ENCODE measurements at places on chromosomes 12 and 14.

GRCh38 chr14:68550338-68550715 lies 242.5 kb downstream of the ZFP36L1 start:
- H3K4me3 ChIP-seq, result no peak overlapping the region
- no peaks in the 10 kb centered on the region for H3K27me3 ChIP-seq
- no peak overlapping the region for H3K27ac ChIP-seq
- DNase-seq, result no peak

DNA sequence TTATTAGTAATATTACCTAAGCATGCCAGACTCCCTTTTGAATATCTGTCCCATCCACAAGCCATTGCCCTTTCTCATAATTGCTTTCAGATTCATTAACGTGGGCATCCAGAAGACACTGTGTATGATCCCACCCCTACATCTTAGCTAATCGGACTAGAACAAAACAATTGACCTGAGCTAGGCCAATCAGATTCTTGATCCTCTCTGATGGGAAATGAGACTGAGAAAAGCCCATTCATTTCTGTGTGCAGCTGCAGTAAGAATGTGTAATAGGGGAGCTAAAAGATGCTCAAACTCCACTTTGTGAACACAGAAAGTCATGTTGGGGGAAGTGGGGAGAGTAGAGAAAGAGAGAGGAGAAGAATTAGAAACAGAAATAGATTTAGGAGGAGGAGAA lies 281.7 kb upstream of the G2E3 start:
- H3K27me3 ChIP-seq, result peaks cover 3% of the 10 kb centered on the region
- no peak overlapping the region for H3K4me3 ChIP-seq
- H3K4me1 ChIP-seq, result no peaks in the 10 kb centered on the region
- H3K27ac ChIP-seq, result no peak overlapping the region

- peaks cover 5% of the 10 kb centered on the region for H3K4me1 ChIP-seq
- no peaks in the 10 kb centered on the region for H3K36me3 ChIP-seq
- H3K4me3 ChIP-seq, result no peak overlapping the region
Observed at GRCh38 chr12:6080149-6081045, 44.1 kb downstream of the VWF start.

DNA sequence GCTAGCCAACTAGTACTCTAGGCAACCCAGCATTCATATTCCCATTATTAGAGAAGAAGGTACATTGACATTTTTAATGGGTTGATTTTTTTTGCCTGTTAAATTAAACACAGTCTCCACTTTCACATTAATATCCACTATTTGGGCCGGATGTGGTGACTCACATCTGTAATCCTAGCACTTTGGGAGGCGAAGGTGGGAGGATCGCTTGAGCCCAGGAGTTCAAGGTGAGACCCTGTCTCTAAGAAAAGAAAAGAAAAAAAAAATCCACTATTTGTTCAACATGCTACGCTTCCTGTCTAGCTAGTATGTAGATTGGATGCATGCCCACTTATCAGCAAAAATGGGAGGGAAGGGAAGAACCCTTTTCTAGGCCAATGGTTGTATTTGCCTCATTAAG lies 7.1 kb upstream of the CRADD start:
- peaks cover 6% of the 10 kb centered on the region for H3K4me1 ChIP-seq
- peaks cover 6% of the 10 kb centered on the region for H3K36me3 ChIP-seq
- H3K27me3 ChIP-seq, result peaks cover 14% of the 10 kb centered on the region
- no peak overlapping the region for H3K4me3 ChIP-seq
- DNase-seq, result no peak

DNA sequence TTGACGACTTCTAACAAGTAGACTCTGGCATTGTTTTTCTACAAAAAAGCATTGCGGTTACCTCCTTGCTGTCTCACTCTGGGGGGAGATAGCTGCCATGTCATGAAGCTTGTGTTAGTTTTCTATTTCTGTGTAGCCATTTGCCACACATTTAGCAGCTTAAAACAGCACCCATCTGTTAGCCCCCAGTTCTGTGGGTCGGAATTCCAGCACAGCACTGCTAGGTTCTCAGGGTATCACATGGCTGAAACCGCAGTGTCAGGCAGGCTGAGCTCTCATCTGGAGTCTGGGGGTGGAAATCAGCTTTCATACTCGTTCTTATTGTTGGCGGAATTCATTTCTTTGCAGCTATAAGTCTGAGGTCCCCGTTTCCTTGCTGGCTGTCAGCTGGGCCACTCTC lies 19.9 kb upstream of the STXBP6 start:
- DNase-seq, result no peak
- no peaks in the 10 kb centered on the region for H3K4me1 ChIP-seq
- peaks cover 7% of the 10 kb centered on the region for H3K27me3 ChIP-seq
- H3K27ac ChIP-seq, result no peak overlapping the region
- no peaks in the 10 kb centered on the region for H3K36me3 ChIP-seq
- no peak overlapping the region for H3K4me3 ChIP-seq

- H3K4me3 ChIP-seq, result no peak overlapping the region
- H3K36me3 ChIP-seq, result no peaks in the 10 kb centered on the region
- DNase-seq, result no peak
- H3K27me3 ChIP-seq, result peaks cover 23% of the 10 kb centered on the region
Observed at GRCh38 chr14:24372701-24373416, 4.9 kb downstream of the NFATC4 start.

- H3K4me3 ChIP-seq, result no peak overlapping the region
- DNase-seq, result no peak
- no peak overlapping the region for H3K27ac ChIP-seq
- no peaks in the 10 kb centered on the region for H3K4me1 ChIP-seq
- no peaks in the 10 kb centered on the region for H3K27me3 ChIP-seq
Observed at GRCh38 chr14:104367866-104368750, 211.5 kb upstream of the C14orf180 start.

DNA sequence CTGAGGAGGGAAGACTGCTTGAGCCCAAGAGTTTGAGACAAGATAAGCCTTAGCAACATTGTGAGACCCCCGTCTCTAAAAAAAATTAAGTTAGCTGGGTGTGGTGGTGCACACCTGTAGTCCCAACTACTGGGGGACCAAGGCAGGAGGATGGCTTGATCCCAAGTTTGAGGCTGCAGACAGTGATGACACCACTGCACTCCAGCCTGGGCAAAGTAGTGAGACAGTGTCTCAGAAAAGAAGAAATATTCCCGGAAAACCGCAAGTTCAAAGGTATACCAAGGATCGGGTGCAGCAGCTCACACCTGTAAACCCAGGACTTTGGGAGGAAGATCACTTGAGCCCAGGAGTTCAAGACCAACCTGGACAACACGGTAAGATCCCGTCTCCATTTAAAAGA lies 5.8 kb downstream of the PTGES3 start:
- no peaks in the 10 kb centered on the region for H3K27me3 ChIP-seq
- peaks cover 60% of the 10 kb centered on the region for H3K36me3 ChIP-seq
- DNase-seq, result no peak
- peak overlapping the region; percentile 100 for H3K27ac ChIP-seq
- peaks cover 54% of the 10 kb centered on the region for H3K4me1 ChIP-seq
- H3K4me3 ChIP-seq, result peak overlapping the region; percentile 94

DNA sequence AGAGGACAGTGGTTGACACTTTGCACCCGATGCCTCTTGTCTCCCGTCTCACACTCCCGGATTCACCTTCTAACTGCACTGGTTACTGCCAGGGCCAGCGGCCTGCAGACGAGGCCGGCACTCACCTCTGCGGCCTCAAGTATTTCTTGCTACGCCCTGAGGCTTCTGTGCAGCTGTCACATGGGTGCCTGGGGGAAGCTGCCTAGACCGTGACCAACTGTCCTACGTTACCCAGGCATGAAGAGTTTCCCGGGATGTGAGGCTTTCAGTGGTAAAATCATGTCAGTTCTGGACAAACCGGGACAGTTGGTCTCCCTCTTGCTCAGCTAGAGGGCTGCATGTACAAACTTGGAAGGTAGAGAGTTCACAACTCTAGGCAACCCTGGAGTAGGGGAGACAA lies 274.5 kb downstream of the GLT1D1 start:
- H3K27ac ChIP-seq, result no peak overlapping the region
- no peak overlapping the region for H3K4me3 ChIP-seq
- DNase-seq, result no peak
- no peaks in the 10 kb centered on the region for H3K27me3 ChIP-seq
- H3K4me1 ChIP-seq, result no peaks in the 10 kb centered on the region
- no peaks in the 10 kb centered on the region for H3K36me3 ChIP-seq

GRCh38 chr12:123153906-123154305 lies 3.0 kb upstream of the PITPNM2 start:
- H3K27ac ChIP-seq, result no peak overlapping the region
- H3K27me3 ChIP-seq, result peaks cover 12% of the 10 kb centered on the region
- peaks cover 8% of the 10 kb centered on the region for H3K36me3 ChIP-seq
- DNase-seq, result no peak
- peaks cover 14% of the 10 kb centered on the region for H3K4me1 ChIP-seq

DNA sequence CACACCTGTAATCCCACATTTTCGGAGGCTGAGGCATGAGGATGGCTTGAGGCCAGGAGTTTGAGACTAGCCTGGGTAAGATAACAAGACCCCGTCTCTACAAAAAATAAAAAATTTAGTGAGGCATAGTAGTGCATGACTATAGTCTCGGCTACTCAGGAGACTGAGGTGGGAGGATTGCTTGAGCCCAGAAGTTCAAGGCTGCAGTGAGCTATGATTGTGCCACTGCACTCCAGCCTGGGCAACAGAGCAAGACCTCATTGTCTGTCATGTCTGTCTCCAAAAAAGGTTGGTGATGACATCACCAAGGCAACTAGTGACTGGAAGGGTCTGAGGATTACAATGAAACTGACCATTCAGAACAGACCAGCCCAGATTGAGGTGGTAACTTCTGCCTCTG lies 83.5 kb upstream of the COCH start:
- no peaks in the 10 kb centered on the region for H3K36me3 ChIP-seq
- H3K27ac ChIP-seq, result no peak overlapping the region
- H3K27me3 ChIP-seq, result peaks cover 38% of the 10 kb centered on the region
- no peaks in the 10 kb centered on the region for H3K4me1 ChIP-seq
